ENCODE measurements at places on chromosomes 2 and 18.

GRCh38 chr2:124320051-124320688, 295.1 kb downstream of the CNTNAP5 start:
- DNase-seq: peak; percentile 30

- peak; percentile 23 for DNase-seq
These were observed 105.3 kb downstream of the ZNF516 start for GRCh38 chr18:76389716-76390115.

DNA sequence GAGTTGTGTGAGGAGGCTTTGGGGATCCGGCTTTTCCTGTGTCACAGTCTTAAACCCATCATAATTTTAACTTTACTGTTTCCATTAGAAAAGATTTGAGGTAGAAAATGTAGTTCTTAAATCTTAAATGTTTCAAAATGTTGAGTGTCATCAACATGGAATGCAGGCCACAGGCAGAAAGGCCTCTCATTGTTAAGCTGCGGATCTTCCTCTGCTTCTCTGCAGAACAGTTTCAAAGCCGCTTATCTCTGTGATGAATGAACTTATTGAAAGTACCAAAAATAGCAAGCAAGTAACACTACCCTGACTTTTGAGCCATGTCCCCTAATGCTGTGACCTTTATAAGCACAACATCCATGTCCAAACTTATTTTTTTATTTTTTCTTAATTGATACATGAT, 1645.8 kb downstream of the DPP10 start:
- no peak for DNase-seq

DNA sequence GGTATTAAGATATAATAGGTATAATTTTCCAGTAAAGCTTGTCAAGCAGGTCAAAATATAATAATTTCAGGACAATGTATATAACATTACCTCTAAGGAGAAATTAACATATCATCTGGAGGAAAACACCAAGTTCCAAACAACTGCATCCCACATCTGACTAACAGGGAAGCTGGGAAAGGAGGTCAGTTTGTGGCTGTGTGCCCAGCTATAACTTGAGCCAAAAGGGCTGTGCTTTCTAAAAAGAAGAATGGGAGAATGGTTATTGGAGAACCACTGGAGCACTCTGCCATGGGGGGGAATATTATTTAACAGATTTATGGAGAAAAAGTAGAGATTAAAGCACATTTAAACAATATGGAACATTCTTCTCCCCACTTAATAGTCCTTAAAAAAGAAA, 390.6 kb upstream of the PKDCC start:
- no peak for DNase-seq

DNA sequence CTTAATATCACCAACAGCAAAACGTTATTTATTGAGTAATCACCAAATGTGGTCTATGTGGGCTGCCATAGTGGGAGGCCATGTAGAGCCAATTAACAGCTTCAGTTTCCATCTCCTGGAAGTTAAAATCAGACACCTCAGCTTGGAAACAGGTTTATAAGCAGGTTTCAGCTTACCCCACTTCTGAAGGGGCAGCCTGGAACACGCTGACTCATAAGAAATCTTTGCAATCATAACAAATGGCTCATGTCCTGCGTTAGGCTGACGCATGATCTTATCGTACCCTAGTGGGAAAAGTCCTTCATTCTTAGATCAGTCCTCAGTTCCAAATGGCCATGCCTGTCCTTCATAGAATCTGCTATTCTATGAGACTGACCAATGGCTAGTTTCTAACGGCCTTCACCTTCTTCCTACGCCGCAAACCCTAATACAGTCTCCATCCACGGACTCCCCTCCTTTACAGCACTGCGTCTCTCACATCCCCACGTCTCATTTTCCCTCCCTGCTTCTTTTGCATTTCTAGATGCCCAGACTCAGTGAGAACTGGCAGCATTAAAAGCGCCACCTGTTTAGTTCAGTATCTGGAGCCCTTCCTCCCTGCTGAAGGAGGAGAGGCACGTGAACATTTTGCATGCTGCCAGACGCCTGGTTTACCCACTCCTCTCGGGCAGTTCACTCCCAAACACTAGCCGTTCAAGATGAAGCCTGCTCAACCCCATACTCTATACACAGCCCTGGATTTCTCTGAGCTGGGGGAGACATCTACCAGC, 24.2 kb upstream of the BZW1 start:
- DNase-seq: no peak

All from kidney (tissue), 22 donors.